ENCODE measurements at places on chromosomes 4 and X.

DNA sequence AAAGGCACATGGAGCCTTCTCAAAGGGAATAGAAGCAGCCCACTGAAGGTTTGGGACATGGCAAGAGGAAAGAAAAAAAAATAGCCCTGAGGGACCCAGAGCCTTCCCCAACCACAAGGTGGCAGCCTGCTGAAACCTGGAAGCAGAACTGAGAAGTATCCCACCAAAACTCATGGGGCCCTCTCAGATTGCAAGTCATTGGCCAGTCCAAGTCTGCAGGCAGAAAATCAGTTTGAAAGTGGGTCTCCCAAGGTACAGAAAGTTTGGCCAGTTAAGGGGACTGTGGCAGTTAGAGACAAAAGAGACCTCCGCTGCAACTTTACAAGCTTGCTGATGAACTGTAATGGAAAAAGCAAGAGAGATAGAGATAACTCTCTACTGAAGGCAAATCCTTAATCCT, 155.8 kb downstream of the ANTXR2 start:
- DNase-seq = peak; percentile 55

DNA sequence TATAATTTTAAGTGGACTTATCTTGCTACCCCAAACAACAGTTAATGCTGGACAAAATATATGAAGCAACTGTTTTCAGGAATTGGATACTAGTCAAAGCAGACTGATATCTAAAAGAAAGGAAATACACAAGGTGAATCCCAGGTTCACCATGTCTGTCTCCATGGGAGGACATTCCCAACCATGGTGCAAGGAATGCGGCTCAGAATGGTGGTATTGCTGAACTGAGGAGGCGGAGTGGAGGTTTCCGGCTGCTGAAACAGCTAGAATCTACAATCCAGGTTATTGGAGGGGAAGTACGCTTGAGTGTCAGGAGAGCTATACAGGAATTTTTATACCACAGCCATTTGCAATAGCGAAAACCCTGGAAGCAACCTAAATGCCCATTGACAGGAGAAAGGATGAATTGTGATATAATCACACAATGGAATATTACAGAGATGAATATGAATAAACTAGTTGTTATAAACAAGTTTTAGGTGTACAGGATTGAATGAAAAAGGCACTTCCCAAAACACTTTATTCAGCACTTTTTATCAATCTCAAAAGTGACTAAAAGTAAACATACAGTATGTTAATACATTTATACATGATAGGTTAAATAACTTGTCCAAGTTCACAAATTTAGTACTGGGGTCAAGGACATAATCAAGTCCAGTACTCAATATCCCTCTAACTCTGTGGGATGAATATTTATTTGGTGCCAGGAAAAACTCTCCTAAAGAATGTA, 9.0 kb downstream of the HMGB2 start:
- no peak for DNase-seq

DNA sequence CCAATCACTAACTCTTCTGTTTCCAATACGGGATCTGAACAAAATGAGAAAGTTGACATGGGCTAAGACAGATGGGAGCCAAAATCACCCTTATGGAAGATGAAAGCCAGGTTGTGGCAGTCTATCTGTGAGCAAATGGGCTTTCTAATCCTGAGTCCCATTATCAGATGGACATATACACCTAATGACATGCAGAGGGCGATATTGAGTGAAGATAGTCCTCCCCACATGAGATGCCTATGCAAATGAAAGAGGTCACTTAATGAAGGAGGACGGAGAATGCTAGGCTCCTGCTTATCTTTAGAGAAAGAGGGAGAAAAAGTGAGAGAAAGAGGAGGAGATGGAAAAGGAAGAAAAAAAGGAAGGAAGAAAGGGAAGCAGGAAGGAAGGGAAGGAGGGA, 547.5 kb downstream of the NLGN4X start:
- no peak for DNase-seq

DNA sequence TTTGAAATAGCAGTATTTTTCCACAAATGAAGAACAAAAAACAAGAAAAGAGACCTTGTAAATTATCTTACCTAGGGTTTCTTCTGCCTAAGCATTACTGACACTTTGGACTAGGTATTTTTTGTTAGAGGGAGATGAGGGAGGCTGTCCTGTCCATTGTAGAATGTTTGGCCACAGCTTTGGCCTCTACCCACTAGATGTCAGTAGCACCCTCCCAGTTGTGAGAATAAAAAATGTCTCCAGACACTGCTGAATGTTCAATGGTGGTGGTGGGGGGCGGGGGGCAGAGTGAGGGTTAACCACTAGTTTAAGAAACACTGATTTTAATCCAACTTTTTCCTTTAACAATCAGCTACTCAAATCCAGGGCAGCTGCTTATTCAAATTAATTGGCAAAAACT, 25.8 kb downstream of the OTUD4 start:
- DNase-seq = no peak

DNA sequence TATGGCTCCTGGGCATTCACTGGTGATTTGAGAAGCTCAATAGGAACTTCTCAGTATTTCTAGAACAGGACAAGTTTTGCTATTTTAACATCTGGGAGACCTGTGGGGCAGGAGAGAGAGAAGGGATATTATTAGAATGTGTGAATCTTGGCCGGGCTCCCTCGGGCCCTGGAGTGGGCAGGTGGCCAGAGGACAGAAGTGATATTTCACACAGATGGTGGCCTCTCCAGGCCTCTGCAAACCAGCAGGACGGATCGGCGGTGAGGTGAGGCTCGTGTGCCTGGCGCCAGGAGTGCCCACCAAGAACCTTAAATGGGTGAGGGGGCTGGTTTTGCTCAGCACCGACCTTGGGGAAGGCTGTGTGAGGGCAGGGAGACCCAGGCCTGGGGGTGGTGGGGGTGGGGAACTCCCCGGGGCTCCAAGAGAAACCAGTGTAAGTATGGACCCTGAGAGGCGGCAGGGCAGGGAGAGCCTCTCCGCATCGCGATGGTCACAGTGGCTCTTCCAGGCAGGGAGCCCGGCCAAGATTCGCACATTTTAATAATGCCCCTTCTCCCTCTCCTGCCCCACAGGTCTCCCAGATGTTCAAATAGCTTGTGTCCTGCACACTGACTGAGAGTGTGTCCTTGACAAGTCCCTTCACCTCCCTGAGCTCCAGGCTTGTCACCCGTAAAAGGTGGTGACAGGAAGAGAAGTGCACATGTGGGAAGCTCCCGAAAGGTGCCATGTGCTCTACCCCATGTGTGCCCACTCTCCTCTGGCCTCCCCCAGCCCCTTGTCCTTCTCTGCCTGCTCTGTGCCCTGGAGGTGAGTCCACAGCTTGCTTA, 64.9 kb downstream of the SORCS2 start:
- no peak for DNase-seq

DNA sequence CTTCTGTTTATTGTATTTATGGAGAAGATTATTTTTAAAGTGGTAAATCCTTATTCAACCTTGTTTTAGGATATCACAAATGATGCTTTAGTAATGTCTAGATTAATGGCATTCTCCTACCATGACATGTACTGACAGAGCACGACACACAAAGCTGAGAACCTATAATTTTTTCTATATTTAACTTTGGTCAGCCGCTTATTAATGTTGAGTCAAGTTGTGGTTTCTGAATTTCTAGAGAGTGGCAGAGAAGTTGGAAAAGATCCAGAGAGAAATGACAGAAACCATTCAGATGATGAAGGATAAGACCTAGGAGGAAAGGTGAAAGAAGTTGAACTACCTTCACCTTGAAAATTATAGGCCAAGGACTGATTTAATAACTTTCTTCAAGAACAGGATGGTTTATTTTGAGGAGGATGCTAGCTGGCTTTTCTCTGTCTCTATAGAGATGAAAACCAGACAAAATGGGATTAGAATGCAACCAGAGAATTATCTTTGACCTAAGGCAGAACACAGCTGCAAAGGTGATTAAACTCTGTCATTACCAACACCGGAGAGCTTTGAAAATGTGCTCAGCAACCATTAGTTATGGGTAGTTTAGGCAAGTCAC, 62.6 kb upstream of the TSPAN5 start:
- DNase-seq = no peak

- DNase-seq = no peak
Measured at GRCh38 chr4:126081336-126081735, 766.6 kb downstream of the FAT4 start.

- no peak for DNase-seq
Measured at GRCh38 chr4:111854494-111855087, 290.7 kb upstream of the FAM241A start.

DNA sequence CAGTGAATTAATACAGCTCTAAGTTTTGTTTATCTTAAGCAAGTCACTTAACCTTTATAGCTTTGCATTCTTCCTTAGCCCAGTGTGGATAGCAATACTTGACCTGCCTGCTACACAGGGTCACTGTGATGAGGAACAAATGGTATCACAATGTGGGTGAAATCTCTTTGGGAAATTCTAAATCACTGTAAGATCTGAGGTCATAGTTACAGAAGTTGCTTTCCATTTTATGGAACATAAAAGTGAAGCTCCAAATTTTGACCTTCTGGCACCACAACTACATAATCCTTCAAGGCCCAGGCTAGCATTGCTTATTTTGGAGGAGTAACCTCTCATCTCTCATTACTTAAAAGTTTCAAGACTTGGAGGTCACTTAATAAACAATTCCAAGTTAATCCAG, 227.7 kb downstream of the USP46 start:
- no peak for DNase-seq

DNA sequence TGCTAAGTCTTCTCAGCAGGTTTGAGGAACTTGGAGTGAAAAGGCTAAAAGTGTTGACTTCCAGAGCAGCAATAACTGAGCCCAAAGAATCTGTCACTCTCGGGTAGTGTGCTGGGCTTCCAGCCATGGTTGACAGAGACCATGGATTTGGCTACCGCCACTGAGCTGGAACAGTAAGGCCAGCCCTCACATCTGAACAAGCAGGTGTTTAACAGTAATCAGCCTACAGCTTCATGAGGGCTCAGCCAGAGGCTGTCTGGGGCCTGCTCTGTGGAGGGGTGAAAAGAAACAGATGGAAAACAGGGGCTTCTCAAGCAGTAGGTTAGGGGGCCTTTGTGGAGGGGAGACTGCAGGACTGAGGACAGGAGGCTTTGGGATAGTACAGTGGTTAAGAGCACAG, 14.9 kb downstream of the RASL11B start:
- DNase-seq = no peak

DNA sequence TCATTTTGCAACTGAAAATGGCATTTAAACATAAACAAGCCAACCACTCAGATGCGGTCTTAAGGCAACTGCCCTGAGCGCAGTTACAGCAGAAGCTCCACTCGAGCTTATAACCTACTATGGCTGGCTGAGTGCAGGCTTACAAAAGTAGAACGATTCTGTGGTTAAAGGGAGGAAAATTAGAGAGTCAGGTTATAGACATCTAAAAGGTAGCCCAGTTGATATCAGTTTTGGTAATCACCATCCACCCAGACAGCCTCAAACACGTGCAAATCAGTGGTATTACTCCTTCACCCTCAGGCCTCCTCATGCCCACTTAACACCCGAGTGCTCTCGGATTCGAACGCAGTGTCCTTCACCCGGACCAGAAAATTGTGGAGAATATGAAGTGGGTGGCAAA, 3.1 kb downstream of the LEF1 start:
- DNase-seq = no peak

DNA sequence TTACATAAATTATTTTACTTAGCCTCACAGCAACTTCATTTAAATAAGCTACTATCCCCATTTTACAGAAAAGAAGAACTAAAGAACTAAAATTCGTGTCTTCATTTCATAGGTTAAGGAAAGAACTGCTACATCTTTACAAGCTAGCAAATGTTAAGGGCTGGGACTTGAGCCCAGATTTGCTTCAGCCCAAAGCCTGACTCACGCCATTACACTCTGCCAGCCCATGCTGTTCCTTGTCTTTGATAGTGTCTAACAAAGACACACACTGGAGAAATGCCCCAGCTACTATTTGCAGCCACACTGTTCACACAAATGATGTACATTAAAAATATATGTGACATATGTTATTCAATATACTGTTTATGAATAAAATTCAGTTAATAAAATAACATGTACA, 29.0 kb upstream of the ERVMER34-1 start:
- DNase-seq = no peak

- no peak for DNase-seq
Measured at GRCh38 chr4:158211222-158211621, 936 bp downstream of the TMEM144 start.

DNA sequence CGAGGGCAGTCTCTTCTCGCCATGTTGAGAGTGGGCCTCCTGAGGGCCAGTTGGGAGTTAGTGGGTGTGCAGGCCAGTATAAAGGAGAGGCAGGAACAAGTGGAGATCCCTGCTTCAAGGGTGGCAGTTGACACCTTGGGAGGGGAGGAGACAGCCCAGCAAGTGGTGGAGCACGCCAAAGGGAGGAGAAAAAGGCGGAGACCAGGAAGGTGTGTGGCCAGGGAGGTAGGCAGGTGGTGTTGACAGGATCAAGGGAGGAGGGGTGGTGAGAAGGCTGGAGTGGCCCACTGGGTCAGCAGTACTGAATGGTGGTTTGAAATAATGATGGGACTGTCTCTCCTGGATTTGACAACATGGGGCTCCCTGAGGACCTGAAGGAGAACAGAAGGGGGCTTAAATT, 32.6 kb downstream of the ZNF185 start:
- DNase-seq = no peak

- DNase-seq = no peak
Measured at GRCh38 chr4:40960941-40961340, 211.2 kb downstream of the NSUN7 start.

DNA sequence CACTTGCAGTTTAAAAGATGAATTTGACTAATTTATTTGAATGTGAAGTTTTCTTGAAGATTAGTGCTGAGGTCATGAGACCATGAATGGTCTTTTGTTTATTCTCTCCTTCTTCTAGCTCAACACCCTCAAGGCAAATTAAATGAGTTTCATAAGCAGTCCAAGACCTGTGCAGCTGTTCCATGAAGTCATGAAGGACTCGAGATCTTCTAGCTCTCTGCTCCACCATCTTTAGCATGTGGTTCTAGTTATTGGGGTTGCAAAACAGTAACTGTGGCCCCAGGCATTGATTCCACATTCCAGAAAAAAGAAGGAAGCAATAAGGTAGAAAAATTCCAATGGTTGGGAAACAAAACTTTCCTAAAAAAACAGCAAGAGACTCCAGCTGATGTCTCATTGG, 84.2 kb upstream of the HS3ST1 start:
- no peak for DNase-seq

GRCh38 chr4:169582706-169583105, 29.7 kb downstream of the NEK1 start:
- no peak for DNase-seq
